CD4-positive, alpha-beta T cell treated with Interleukin-17A for 4 hours (primary cell): ENCODE measurements at places on chromosomes 4 and X.

DNA sequence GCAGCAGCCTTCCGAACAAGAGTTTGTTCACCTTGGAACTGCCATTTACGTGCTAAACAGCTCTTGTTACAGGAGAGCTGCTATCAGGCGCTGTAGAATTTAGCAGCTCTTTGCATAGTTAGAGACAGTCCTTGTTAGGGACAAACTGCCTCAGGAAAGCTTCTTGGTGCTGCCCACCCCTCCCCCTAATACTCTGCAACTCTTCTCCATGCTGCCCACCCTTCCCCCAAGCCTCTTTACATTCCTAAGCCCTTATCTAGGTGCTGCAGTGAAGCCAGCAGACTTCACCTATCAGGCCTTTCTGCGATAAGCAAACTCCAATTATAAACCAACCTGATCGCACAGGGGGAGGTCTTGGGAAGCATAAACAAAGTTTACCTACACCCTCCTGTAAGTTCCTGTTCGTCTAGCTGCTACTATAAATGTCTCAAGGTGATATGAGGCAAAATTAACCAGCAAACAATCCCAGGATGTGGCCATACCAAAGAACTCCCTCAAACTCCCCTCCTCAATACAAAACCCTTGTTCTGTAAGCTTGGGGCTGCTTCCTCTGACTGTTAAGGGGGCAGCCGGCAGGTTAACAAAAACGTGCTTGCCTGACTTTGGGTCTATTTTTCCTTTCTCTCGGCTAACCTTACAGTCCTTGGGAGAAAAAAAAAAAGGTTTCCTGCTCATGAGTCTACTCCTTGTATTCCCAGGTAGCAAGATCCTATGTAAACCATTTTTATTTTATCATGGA lies 74.0 kb upstream of the GC start:
- DNase-seq, result no peak

DNA sequence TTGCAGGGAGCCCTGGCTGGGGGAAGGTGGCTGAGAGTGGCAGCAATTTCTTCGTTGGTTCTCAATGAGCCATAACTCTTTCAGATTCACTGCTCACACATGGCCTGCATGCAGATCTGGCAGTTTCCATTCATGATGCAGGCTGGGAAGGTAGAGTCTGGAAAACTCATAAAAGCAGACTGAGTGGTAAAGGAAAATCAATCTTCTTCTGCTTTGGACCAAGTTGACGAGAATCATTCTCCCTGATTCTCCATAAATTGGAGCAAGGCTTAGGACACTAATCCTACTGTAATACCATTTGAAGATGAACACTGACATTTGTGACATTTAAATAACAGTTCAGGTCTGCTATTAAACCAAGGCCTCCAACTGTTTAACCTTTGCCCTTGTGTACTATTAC lies 35.3 kb upstream of the HAND2 start:
- no peak for DNase-seq

- DNase-seq, result no peak
Measured at GRCh38 chr4:18859468-18859867, 837.9 kb upstream of the LCORL start.

GRCh38 chrX:155718972-155719586 lies 106.3 kb upstream of the TMLHE start:
- no peak for DNase-seq

DNA sequence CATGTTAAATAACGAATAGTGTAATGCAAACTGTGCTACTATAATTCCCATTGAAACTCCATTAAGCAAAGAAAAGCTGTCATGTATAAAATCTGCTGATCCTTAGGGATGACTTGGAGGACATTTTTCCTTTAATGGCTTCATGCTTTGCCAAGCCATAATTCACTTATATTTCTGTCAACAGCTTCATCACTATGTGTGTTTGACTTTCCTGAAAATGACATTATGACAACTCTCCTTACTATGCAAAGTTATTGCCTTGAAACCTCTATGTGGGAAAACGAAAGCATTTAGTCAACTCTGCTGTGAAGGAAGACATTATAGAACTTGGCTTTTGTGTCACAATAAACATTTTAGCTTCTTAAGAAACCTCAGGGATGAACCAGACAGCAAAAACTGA lies 210.5 kb downstream of the GRXCR1 start:
- DNase-seq, result no peak

DNA sequence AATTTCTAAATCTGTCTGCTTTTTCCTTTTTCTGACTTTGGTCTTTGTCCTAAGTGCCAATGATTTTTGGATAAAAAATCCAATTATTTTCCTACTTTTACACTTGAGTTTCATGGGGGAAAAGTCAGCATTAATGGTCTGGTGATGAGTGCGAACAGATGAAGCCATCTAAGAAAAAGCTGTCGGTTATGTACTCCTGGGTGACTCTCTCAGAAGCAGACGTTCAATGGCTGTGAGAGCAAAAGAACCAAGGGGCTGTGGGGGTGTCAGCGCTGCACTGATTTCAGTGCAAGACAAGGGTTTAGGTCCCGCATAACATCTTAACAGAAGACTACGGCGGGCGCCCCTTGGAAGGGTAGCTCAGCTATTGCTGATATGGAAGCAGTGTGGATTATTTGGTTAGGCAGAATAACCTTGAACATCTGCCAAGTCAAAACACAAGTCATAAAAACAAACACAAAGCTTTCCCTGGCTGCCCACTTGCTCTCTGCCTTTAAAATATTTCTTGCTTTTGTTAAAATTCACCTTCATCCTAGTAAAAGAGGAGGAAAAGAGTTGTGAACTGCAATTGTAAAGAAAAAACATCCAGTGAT lies 240.5 kb downstream of the MAML3 start:
- DNase-seq, result no peak

DNA sequence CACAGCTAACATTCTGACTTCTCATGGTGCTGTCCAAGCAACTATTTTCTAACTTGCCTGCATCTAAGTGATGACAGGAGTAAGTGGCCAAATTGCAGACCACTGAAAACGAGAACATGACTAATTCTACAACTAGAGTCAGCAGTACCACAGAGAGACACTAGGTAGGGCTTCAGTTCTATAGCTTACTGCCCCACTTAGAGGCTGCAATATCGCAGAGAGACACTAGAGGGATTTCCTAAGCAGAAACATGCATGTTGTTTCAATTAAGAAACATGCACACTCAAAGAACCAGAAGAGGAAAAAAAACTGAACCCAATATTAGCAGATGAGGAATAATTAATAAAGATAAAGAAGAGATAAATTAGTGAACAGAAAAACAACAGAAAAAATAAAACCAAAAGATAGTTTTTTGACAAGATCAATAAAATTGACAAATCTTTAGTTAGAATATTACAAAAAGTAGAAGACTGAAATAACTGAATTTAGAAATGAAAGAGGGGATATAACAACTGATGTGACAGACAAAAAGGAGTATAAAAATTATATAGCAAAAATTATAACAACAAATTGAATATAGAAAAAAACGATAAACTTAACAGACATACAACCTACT lies 100.8 kb downstream of the SPIN4 start:
- DNase-seq, result peak; percentile 34

DNA sequence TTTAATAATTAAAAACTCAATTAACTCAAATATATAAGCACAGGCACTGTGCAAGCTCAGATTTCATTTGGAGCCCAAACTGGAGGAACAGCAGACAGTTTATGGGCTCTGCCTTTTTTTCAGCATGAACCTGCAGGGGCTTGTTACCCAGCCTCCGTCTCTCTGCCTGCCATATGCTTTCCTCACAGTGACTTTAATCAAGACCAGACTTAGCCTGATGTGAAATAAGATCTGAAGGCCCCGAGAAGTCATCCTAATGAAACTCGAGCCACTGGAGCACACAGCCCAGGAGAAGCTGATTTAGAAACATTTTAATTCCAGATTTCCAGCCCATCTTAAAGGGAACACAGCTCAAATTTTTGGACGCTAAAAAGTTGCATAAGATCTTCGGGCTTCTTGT lies 55.6 kb downstream of the SPATA18 start:
- no peak for DNase-seq

DNA sequence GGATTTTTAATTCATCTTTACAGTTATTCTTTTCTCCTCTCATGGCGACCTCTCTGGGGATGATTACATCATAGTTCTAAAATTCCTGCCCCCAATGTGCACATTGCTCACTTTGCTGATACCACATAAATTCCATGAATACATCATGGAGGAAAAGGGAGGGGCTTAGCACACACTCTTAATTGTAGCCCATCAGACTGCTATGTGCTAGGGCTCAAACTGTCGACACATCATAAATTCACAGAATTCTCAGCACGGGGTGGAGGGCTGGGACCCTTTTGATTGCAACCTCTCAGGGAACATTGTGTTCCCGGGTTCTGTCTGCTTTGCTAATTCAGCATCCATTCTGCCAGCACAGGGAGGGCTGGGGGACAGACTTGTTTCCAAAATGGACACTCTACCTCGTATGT lies 592.9 kb downstream of the BCOR start:
- no peak for DNase-seq

DNA sequence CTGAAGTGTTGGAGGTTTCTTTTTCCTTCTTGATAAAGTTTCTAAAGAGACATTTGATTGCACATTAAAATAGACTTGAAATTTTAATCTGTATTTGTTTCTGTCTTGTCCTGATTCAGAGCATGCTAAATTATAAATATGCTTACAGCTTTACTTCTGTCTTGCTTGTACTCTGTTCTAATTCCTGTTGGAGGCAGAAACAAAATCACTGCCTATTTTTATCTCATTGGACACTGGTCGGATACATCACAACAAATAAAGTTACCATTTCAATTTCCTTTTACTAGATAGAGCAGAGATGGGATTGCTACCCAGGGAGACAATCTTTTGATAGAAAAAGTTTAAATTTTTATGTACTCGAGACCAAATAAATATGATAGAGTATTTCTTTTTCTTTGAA lies 6.9 kb downstream of the ANK2 start:
- no peak for DNase-seq

GRCh38 chrX:78116766-78117165 lies 12.7 kb downstream of the PGK1 start:
- DNase-seq, result no peak

GRCh38 chr4:42167709-42168108 lies 15.3 kb upstream of the BEND4 start:
- DNase-seq, result no peak

GRCh38 chr4:21569638-21570037 lies 378.9 kb downstream of the KCNIP4 start:
- DNase-seq, result no peak

DNA sequence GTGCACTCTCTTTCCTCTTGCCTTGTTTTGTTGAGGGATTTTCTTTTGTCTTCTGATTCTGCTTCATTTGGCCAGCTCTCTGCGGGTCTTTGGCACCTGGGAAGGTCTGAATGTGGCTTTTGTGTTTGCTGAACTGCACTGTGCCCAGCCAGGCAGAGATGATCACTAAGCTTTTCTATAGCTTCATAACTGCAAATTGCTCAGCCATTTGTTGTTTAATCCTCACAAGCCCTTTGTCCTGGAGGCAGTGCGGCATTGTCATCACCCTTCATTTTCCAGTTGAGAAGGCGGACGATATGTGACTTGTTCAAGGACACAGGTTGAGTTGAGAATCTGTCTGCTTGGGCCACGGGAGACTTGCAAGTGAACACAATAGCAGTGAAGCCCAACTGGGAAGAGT lies 46.0 kb upstream of the SFRP2 start:
- no peak for DNase-seq

- no peak for DNase-seq
Measured at GRCh38 chr4:41718907-41719306, 29.6 kb downstream of the PHOX2B start.

- DNase-seq, result no peak
Measured at GRCh38 chr4:104763554-104764222, 269.0 kb upstream of the CXXC4 start.

DNA sequence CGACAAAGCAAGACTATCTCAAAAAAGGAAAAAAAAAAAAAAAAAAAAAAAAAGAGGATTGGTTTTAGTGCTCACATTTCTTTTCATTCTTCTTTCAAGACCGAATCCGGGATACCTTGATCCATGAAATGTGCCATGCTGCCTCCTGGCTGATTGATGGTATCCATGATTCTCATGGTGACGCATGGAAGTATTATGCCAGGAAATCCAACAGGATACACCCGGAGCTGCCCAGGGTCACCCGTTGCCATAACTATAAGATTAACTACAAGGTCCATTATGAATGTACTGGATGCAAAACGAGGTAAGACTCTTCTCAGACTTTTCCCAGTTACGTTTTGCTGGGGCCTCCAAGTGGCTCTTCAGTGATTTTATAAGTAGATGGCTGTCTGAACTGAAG lies 6.1 kb downstream of the CXCR3 start:
- no peak for DNase-seq

- DNase-seq, result no peak
Measured at GRCh38 chrX:70505451-70505841, 60.8 kb downstream of the DLG3 start.

GRCh38 chr4:33850371-33850902 lies 2393.9 kb downstream of the ARAP2 start:
- DNase-seq, result no peak

- DNase-seq, result no peak
Measured at GRCh38 chrX:130144509-130144908, 21.1 kb downstream of the AIFM1 start.

DNA sequence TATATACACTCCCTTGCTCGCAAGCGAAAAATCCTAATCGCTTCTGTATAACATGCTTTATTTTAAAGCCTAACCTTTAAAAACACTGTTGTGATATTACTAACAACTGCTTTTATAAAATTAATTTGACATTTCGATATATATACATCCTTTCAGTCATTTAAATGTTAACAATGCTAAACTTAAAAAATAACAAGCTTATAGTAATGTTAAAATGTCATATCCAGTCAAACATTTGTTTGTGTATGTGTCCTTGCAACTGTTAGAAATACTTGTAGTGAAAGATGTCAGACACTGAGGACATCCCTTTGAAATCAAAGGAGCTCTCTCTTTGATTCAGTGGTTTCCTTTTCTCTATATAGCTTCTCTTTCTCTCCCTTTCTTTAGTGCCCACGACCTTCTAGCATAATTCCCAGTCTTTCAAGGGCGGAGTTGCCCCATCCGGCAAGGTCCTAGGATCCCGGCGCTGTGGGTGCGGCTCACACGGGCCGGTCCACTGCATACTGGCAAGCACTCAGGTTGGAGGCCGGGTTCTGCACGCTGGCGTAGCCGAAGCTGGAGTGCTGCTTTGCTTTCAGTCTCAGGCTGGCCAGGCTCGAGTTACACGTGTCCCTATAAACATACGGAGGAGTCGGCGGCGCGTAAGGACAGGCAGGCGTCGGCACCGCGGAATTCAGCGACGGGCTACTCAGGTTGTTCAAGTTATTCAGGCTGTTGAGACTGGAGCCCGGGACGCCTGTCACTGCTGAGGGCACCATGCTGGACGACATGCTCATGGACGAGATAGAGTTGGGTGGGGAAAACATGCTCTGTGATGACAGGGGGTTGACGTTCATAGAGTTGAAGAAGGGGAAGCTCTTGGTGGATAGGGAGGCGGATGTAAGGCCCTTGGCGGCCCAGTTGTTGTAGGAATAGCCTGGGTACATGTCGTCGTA lies 5.0 kb downstream of the PITX2 start:
- no peak for DNase-seq

GRCh38 chr4:3671571-3672464 lies 94.4 kb upstream of the ADRA2C start:
- no peak for DNase-seq

GRCh38 chr4:155025762-155026457 lies 182.5 kb upstream of the NPY2R start:
- no peak for DNase-seq

GRCh38 chr4:99670409-99671073 lies 12.9 kb upstream of the C4orf54 start:
- DNase-seq, result no peak

GRCh38 chr4:113553082-113553481 lies 208.5 kb downstream of the CAMK2D start:
- DNase-seq, result no peak
